ENCODE measurements at places on chromosomes 4 and X.
A peak's percentile ranks its signal among the peaks of the same experiment; 100 is the strongest.

- DNase-seq: no peak
Measured at GRCh38 chr4:124177647-124178425, 534.7 kb downstream of the ANKRD50 start.

DNA sequence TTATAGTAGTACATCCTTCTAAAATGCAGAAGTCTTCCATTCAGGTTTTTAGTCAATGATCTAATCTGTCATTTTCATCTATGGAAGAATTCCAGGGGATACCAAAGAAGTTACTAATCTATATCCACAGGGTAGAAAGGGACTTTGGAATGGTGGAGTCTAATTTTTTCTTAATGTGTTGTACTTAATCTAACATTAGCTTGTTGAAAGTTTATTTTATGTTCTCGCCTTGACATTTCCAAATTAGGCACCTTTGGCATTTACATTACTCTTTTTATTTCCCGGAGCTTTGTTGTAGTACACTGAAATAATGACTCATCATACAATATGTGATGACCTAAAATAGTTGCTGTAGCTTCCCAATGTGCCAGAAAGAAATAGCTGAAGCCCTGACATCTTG, 91.5 kb downstream of the HTR2C start:
- DNase-seq: no peak

DNA sequence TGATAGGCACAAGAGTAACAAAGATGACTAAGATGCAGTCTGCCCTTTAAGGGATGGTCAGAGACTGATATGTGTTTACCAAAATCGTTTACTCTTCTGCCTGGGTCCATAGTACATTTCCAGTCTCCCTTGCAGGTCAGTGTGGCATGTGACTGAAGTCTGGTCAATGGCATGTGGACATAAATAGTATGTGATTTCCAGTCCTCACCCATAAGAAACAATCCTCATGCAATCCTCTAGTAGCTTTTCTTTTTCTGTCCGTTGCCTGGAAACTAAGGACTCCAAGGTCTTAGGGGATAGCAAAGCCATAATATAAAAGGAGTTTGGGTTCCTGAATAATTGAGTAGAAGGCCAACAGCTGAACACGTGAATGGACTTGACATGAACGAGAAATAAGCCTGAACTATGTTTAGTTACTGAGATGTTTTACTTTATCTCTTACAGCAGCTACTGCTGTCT, 1.1 kb downstream of the SLC9B2 start:
- DNase-seq: peak; percentile 28

DNA sequence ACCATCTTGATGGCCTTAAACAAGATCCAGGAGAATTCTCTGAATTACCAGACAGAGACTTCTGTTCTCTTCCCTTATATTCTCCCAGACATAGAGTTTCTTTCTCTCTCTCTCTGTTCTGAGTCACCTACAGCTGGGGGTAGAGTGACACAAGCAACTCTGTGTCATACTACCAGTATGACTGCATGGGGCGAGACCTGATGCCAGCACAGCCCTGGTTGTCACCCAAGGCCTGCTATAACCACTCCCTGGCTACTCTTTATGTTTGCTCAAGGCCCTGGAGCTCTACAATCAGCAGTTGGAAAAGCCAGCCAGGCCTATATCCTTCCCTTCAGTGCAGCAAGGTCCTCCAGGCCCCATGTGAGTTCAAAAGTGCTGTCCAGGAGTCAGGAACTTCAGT, 114.2 kb upstream of the TENT5D start:
- no peak for DNase-seq

Measured in D341Med (cell line).